ENCODE measurements at places on chromosomes 2 and 18.

GRCh38 chr2:3151153-3151918, 226.3 kb downstream of the EIPR1 start:
- DNase-seq = no peak

GRCh38 chr2:240510513-240511210, 47.1 kb downstream of the ANKMY1 start:
- DNase-seq = no peak

GRCh38 chr18:79529991-79530390, 134.3 kb downstream of the NFATC1 start:
- no peak for DNase-seq

DNA sequence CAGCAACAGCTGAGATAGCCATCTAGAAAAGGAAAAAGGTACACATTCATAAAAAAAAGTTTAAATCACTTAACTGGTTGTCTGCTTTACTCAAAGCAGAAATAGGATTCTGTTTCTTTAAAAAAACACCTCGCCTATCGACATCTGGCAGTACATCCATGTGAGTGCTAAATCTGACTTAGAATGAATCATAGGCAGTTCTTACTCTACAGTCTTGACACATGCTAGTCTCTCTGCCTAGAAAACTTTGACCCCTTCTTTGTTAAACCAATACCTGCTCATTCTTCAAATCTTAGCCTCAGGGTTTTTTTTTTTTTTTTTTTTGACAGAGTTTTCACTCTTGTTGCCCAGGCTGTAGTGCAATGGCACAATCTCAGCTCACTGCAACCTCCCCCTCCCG, 37.1 kb upstream of the GPR75 start:
- no peak for DNase-seq

DNA sequence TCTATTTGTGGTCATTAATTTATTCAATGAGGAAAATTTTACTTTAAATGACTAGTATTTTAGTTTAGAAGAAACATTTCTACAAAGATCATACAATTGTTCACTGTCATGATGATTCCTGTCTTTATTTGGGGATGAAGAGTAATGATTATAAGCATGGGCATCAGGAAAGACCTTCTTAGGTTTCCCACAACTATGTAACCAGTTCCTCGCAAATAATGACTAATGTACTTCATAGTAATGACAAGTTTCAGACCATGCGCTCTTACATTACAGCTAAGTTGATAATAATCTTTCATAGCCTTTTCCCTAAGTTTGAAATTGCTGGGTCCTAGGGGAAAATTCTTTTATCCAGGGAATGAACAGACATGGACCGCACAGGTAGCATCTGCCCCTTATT, 90.5 kb downstream of the MYO5B start:
- DNase-seq = no peak

DNA sequence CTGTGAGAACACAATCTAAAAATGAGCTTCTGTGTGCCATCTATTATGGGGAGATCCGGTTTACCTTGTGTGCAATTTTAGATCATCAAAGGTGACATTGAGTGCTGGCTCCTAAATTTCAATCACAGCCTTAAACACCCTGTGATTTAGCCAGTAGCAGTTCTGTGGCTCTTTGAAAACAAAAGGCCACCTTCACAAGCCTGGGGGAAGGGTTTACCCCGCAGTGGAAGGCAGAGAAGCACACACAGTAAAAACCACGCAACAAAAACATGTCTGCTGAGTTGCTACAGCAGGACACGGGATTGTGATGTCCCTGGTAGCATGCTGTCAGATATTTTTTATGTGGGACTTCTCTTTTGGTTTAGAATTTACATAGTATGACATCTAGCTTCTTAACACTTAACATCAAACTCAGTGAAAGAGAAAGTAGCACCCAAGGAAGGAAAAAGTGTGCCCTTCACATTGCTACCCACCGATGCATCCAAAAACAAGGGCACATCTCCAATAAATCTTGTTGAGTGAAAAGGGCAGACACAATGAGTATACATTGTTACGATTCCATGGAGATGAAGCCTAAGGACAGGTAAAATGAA, 56.1 kb upstream of the RNF152 start:
- no peak for DNase-seq

DNA sequence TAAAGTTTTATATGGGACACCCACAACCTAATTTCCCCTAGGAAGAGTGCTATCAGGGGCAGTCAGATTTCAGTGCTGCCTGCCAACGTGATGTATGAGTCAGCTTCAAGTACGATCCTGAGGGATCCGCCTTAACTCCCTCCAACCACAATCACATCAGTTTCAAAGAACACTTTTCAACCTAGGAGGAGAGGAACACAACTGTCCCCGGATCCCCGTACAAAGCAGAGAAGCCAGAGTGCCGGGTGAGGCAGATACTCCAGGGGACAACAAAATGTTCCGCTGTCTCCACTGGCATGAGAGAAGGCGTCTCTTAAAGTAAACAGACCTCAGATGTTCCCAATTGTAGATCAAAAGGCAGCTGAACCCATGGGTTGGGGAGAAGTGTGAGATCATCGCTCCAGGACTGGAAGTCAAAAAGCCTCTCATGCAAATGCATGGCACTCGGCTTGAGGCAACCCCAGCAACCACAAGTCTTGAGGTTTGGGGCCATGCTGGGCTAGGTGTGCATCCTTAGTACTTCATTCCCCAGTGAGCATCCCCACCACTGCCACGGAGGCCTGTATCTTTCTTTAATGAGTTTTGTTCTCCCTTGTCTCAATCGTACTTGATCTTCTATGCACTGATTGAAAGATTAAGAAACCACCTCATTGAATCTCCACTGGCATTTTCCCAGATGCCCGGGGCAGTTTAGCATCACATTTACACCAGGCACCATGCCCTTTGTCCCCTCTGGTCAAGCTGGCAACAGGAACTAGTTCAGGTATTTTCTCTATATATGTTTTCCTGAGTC, 91.0 kb upstream of the CCBE1 start:
- no peak for DNase-seq

DNA sequence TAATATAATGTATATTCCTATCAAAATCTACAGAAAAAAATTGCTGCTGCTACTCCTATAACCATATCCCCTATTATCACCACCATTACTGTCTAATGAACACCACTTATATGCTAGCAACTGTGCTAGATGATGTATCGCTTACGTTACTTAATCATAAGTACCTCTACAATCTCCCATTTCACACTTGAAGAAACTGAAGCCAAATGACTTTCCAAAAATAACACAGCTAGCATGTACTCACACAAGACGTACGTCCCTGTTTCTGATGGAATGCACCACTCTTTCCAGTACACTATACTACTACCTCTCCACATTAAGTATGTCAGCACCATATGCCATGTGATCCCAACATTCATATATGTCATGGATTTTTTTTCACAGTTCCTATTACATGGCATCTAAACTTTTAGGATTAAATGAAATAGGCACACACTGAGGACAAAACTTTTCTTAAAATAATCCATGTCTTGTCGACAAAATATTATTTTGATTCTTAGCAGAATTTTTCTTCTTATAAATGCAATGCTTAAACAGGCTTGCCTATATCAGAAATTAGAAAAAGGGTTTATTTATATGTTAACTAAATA, 112.8 kb downstream of the NBAS start:
- no peak for DNase-seq

DNA sequence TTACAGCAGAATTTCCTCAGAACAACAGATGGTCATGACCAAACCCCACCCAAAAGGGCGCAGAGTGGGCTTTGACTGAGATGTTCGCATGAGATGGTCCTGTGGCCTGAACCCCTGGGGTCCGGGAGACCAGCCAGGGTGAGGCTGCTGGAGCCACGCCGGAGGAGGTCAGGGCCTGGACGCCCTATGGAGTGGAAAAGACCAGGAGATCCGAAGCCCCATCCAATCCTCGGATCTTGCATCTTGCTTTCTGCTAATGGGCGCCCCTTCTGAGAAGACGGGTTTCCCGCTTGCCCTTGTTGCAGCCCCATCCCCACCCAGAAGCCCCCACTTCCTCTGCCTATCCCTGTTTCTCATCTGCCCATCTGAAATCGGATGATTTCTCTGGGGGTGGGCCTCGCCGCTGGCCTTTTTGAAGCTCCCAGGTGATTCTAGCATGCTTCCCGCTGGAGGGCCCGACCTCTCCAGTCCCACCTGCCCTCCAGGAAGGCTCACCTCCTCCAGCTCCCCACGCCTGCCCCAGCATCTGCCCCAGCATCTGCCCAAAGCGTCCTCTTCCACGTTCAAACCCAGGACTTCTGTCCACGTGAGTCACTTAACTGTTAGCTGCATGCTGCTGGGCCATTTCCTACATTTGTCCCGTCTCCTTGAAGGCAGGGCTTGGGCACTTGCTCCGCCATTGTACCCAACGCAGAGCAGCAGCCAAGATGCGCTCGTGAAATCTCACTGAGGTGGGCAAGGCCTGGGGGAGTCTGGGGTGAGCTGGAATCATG, 4.3 kb upstream of the CNDP1 start:
- no peak for DNase-seq

GRCh38 chr2:12950957-12951656, 234.4 kb downstream of the TRIB2 start:
- DNase-seq = no peak

DNA sequence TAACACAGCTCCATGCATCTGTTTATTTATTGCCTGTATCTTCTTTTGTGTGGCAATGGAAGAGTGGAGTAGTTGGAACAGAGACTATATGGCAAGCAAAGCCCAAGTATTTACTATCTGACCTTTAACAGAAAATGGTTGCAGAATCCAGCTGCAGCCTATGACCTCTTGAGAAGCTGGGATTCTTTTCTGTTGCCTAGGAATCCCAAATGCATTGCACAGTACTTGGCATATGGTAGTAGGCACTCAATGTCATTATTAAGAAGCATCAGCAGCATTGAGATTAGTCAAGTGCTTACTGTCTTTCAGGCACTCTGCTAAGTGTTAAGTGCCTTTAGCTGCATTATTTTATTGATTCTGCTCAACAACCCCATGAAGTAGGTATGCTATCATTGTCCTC, 331.6 kb downstream of the CCDC85A start:
- DNase-seq = no peak

DNA sequence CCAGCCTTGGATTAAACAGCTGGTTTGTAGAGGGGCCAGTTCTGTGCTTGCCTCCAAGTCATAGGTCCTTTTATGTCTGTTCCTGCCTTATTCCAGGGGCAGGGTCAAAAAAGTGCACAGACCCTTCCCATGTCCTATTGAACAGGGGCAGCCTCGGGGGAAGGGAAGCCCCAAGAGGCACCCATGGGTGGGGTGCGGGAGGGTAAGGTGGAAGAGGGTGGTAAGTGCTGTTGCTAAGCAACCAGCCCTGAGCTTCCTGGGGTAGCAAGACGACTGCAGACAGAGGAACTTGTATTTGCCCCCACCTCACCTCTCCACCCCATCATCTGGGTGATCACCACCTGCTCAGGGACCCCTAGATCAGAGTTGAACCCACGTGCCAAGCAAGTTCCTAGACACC, 7.7 kb downstream of the DNMT3A start:
- DNase-seq = no peak

GRCh38 chr2:104812286-104812685, 41.6 kb upstream of the POU3F3 start:
- DNase-seq = no peak

- peak; percentile 56 for DNase-seq
Observed at GRCh38 chr18:44838971-44839666, 158.4 kb downstream of the SETBP1 start.

DNA sequence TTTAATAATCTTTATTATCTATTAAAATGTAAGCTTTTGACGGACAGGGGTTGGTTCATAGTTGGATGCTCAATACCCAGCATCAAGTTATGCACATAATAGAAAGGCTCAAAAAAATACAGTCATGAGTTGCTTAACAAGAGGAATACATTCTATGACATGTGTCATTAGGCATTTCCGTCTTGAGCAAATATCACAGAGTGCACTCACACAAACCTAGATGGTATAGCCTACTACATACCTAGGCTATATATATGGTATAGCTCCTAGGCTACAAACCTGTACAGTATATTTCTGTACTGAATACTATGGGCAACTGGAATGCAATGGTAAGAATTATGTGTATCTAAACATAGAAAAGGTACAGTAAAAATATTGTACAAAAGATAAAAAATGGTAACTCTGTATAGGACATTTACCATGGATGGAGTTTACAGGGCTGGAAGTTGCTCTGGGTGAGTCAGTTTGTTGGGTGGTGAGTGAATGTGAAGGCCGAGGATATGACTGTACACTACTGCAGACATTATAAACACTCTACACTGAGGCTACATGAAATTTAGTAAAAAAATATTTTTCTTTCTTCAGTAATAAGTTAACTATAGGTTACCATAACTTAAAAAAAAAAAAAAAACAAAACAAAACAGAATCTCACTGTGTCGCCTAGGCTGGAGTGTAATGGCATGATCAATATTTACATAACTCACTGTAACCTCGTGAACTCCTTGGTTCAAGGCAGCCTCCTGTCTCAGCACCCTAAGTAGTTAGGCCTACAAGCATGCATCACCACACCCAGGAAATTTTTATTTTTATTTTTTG, 201.2 kb downstream of the NBAS start:
- no peak for DNase-seq

DNA sequence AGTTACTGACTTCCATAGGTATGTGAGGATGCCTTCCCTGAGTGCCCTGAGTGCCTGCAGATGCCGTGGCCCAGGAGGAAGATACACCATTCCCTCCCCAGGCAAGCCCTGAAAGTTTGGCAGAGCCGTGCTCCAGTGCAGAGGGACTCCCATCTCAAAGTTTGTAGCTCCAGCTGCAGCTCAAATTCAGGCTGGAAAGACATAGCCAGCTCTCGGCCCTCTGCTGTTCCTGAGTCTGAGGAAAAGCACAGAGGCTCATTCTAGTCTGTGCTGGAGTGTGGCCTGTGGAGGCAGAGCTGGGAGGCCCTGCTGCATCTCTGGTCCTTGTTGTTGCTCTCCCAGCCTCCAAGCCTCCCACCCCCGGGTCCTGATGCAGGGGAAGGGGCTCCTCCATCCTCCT, 15.9 kb upstream of the TPO start:
- no peak for DNase-seq

- no peak for DNase-seq
Observed at GRCh38 chr2:28627722-28628480, 123.7 kb upstream of the PPP1CB start.

DNA sequence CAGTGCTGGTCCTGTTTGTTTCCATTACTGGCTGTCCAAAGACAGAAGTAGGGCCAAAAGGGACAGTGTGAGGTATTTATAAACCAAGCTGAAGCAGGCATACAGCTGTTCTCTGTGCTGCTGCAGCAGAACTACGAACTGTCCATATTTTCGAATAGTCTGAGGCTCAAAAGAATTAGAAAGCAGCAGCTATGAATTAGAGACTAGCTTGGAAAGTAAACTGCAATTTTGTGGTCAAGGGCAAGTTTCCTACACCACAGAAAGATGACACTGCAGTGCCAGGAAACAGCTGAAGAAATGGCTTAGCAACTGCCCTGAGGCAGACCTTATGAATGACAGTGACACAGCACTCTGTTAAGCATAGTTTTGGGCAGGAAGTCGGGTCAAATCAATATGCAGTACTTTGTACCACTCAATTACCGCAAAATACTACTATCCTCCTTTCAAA, 125.3 kb downstream of the TMEM131 start:
- DNase-seq = peak; percentile 34

All from NCI-H2081 (cell line).